ENCODE measurements at places on chromosomes 2 and 18. TPM values are rescaled to one million over a fixed set of nuclear protein-coding genes. Genes with fewer than 3 reads are reported as not detected.

C2orf80 gene
- polyA plus RNA-seq = not detected

ATP8B1 gene
- 94.1 TPM for polyA plus RNA-seq

TCF4 gene
- 3.5 TPM for polyA plus RNA-seq

ANKRD53 gene
- polyA plus RNA-seq = not detected

OBSL1 gene
- polyA plus RNA-seq = 7.8 TPM

UGT1A6 gene
- polyA plus RNA-seq = not detected

HMSD gene
- polyA plus RNA-seq = not detected

CD207 gene
- polyA plus RNA-seq = not detected

SERPINB12 gene
- not detected for polyA plus RNA-seq

CXCR4 gene
- polyA plus RNA-seq = 6.6 TPM

AQP4 gene
- not detected for polyA plus RNA-seq

FER1L5 gene
- not detected for polyA plus RNA-seq

ALKAL2 gene
- polyA plus RNA-seq = 2.0 TPM

LBX2 gene
- 1.8 TPM for polyA plus RNA-seq

DUSP19 gene
- polyA plus RNA-seq = 0.69 TPM

IL18R1 gene
- 3.9 TPM for polyA plus RNA-seq

CCDC85A gene
- not detected for polyA plus RNA-seq

LRRTM4 gene
- not detected for polyA plus RNA-seq

CLHC1 gene
- 4.4 TPM for polyA plus RNA-seq

NEB gene
- polyA plus RNA-seq = not detected

DIPK1C gene
- polyA plus RNA-seq = not detected

NT5C1B gene
- polyA plus RNA-seq = not detected

IL37 gene
- polyA plus RNA-seq = 1.3 TPM

VWA3B gene
- polyA plus RNA-seq = 1.4 TPM

MYCN gene
- 0.51 TPM for polyA plus RNA-seq

ANKRD23 gene
- polyA plus RNA-seq = not detected

KANSL1L gene
- 3.6 TPM for polyA plus RNA-seq

SCN3A gene
- not detected for polyA plus RNA-seq

KCNG2 gene
- not detected for polyA plus RNA-seq

KIAA2012 gene
- not detected for polyA plus RNA-seq

EVA1A gene
- polyA plus RNA-seq = 5.4 TPM

CRYBA2 gene
- 1.4 TPM for polyA plus RNA-seq

EIF4E2 gene
- 131 TPM for polyA plus RNA-seq

NR4A2 gene
- 11.3 TPM for polyA plus RNA-seq

COLEC11 gene
- 3.0 TPM for polyA plus RNA-seq

PCARE gene
- not detected for polyA plus RNA-seq

CCDC102B gene
- polyA plus RNA-seq = 3.7 TPM

LAMA1 gene
- 7.2 TPM for polyA plus RNA-seq

ANKRD62 gene
- 0.03 TPM for polyA plus RNA-seq

TFCP2L1 gene
- polyA plus RNA-seq = 35.5 TPM

CCL20 gene
- polyA plus RNA-seq = 61.3 TPM

LYPD1 gene
- polyA plus RNA-seq = 1.7 TPM

GPR55 gene
- polyA plus RNA-seq = 1.4 TPM

GCA gene
- polyA plus RNA-seq = 24.1 TPM

MAP3K19 gene
- polyA plus RNA-seq = not detected

HOXD13 gene
- polyA plus RNA-seq = 2.4 TPM

PXDN gene
- 1.8 TPM for polyA plus RNA-seq

NEUROD1 gene
- 3.6 TPM for polyA plus RNA-seq

TMEM163 gene
- polyA plus RNA-seq = 0.69 TPM

COL4A3 gene
- polyA plus RNA-seq = under 0.01 TPM

REG1B gene
- polyA plus RNA-seq = 10.8 TPM

TCF23 gene
- 0.03 TPM for polyA plus RNA-seq

ANKZF1 gene
- 9.7 TPM for polyA plus RNA-seq
